ENCODE measurements at places on chromosomes 1 and 21.

GRCh38 chr21:34570313-34570712 lies 44.6 kb downstream of the RCAN1 start:
- no peak for DNase-seq

GRCh38 chr1:16717336-16718098 lies 22.8 kb upstream of the RNU1-4 start:
- DNase-seq: no peak

- DNase-seq: no peak
Measured at GRCh38 chr1:24417681-24418080, 2.1 kb downstream of the NIPAL3 start.

DNA sequence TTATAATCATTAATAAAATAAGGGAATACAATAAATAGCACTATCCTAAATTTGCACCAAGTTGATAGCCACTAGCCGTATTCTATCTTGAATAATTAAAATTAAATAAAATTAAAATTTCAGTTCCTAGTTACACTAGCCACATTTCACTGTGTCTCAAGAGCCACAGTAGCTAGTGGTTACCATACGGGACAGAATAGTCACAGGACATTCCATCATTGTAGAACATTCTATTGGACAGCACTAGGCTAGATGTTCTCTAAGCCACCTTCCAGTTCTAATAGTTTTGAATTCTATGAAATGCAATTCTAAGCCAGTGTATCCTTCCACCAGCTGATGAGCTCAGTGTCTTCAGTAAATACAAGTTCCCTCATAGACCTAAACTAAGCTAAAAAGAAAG lies 71.1 kb upstream of the GOLT1A start:
- DNase-seq: no peak

DNA sequence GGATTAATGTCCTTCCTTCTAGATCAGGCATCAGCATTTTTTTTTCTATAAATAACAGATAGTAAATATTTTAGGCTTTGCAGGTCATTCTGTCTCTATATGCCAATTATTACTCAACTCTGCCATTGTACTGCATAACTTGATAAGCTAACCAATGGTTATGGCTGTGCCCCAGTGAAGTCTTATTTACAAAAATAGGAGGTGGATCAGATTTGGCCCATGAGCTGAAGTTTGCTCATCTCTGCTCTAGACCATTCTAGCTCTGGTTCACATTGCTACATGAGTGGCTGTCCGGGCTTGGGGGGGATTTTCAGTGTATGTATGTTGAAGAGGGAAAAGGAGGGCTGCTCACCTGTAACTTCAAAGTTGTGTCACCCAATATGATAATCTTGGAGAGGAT lies 10.1 kb downstream of the RAB7B start:
- no peak for DNase-seq

DNA sequence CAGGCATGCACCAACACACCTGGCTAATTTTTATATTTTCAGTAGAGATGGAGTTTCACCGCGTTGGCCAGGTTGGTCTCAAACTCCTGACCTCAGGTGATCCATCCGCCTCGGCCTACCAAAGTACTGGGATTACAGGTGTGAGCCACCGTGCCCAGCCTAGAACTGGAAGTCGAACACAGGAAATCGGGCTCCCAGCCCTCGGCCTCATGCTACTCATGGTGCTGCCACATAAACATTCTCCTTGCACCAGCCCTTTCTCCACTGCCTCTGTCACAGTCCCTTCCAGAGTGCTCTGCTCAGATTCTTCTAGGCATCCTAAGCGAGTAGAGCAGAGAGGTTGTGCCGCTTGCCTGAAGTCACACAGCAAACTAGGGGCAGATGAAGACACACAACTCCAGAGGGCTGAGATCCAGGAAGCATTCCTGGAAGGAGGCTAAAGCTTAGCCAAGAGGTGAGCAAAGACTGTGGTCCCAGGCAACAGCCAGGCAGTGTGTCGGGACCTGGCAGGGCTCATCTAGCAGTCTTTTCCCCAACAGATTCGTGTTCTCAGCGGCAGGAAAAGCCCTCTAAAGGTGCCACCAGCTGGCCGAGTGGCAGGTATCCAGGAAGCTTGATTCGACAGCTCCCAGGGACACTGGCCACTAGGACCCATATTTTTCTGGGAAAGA lies 29.6 kb upstream of the NPPB start:
- DNase-seq: no peak

DNA sequence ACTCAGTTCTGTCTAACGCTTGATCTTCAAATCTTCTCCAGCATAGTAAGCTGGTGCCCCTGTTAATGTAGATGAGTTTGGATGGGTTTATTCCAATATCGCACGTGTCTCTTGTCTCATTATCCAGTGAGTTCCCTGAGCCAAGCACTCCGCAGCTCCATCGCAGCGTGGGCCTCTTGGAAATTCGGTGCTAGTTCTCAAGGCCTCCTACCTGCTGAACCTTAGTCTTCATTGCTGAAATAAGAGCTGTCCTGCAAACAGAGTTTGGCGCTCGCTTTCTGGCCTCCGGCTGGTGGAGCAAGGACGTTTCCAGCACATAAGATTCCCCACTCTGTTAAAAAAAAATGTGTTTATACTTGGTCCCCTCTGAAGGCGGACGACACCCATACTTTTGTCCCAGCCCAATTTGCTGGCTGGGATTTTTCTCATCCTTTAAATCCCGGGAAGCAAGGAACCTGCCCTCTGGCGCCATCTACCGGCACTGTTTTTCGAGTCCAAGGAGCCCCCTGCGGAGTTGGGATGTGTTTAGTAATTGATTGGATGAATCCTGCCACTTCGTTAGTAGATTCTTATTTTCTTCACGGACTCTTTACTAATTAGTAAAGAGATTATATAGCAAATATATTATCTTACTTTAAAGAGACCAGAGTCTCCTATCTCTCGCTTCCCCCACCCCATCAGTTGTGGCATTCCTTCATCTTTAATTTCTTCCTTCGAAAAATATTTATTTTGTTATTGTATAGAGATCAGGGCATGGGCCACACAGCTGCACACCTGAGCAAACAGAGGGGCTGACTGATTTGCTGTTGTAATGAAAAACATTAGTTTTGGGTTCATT lies 14.7 kb downstream of the JUN start:
- DNase-seq: peak; percentile 74

DNA sequence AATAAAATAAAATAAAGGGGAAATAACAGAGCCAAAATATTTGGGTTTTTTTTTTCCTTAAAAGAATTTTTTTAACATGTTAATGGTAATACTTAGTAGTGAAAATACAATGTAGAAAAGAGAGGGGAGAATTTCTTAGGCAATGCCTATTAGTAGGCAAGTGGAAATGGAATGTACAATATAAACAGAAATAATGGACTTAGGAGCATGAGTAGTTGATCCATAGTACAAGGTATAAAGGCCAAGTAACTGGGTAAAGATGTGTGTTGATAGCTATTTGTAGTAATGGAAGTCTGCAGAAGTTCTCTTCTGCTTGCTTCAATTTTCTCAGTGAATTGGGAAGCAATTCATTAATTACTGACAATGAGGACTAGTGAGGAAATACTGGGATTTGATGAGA lies 34.4 kb downstream of the TESK2 start:
- DNase-seq: no peak

DNA sequence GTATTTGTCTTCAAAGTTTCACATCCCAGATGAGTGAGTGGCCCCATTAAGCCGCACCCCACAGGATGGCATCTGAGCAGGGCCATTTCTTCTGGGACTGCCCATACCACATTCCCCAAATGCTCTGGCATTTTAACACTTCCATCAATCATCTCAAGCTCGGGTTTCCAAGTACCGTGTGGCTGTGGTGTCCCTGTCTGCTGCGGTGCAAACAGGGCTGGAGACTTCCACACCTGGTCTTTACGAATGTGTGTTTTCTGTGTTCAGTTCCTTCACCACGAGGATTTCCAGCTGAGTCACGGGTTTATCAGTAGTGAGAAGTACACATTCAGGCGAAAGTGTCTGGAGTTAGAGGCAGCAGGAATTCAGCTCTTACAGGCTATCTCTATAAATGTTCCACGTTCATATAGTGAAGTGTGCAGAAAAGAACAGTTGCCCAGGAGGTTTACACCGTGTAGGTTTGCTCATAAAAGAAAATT lies 195.2 kb downstream of the RHOU start:
- DNase-seq: no peak

GRCh38 chr21:25005388-25005787 lies 601.9 kb downstream of the MRPL39 start:
- DNase-seq: no peak

Measured in muscle of leg (tissue), 16 donors.